ENCODE measurements at places on chromosomes 5 and 9. TPM values are rescaled to one million over a fixed set of nuclear protein-coding genes. Genes with fewer than 3 reads are reported as not detected.

- peaks cover 16% of the 10 kb centered on the region for H3K36me3 ChIP-seq
These were observed 63.2 kb downstream of the COL27A1 start for GRCh38 chr9:114218264-114219120.

DNA sequence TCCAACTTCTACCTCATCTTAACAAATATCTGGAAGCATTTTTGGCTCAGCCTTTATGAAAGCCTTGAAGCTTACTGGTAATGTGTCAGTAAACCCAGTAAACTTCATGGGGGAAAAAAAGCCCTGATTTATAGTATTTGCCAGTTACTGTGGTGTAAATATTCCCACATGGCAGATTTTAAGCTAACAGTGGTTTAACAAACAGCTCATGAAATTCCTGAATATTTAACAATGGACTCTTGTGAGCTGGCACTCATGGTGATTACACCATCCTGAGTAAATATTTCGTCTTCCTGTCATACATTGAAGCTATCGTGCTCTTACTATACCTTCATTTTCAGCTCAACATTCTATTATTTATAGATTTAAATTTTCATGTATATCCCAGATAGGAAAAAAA, 57.0 kb upstream of the ACOT12 start:
- no peaks in the 10 kb centered on the region for H3K27me3 ChIP-seq
- peaks cover 6% of the 10 kb centered on the region for H3K4me1 ChIP-seq
- no peak overlapping the region for H3K4me3 ChIP-seq
- H3K27ac ChIP-seq, result no peak overlapping the region
- peaks cover 27% of the 10 kb centered on the region for H3K36me3 ChIP-seq

DNA sequence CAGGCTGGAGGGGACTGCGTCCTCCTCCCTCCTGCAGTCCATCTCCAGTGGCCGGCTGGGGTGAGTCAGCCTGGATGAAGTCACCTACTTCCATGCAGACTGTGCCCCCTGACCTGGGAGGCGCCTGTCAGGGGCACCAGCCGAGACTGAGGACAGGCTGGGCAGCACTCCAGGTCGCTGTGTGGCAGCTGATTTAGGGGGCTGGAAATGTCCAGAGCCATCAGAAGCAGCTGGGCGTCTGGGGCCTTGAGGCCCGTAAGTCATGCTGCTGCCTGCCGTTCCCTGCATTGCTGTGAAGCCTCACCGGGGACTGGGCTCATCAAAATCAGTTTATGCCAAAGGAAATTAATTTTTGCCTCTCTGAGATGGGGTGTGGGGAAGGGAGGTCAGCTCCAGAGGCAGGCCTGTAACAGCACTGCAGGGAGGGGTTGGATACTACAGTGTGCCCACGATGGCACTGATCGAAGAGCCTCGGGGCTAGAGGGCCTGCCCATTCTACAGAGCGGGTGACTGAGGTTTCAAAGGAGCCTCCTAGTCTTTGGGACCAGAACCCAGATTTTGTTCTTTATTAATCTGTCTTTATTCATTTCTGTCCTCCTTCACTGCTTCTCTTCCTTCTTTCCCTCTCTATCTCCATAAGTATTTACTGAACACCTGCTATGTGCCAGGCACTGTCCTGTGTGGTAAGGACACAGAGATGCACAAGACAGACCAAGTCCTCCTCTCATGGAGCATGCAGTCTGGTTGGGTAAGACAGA, 70.4 kb upstream of the PSD2 start:
- peaks cover 6% of the 10 kb centered on the region for H3K36me3 ChIP-seq
- H3K4me3 ChIP-seq, result no peak overlapping the region
- peaks cover 22% of the 10 kb centered on the region for H3K4me1 ChIP-seq

- H3K27me3 ChIP-seq, result no peaks in the 10 kb centered on the region
- H3K4me1 ChIP-seq, result peaks cover 7% of the 10 kb centered on the region
- H3K4me3 ChIP-seq, result no peak overlapping the region
- H3K27ac ChIP-seq, result no peak overlapping the region
- H3K36me3 ChIP-seq, result no peaks in the 10 kb centered on the region
These were observed 14.7 kb upstream of the GARNL3 start for GRCh38 chr9:127249877-127250276.

GRCh38 chr5:120092649-120093048, 371.5 kb upstream of the PRR16 start:
- peaks cover 48% of the 10 kb centered on the region for H3K27me3 ChIP-seq
- H3K36me3 ChIP-seq, result no peaks in the 10 kb centered on the region
- H3K4me3 ChIP-seq, result no peak overlapping the region
- no peak for DNase-seq

DNA sequence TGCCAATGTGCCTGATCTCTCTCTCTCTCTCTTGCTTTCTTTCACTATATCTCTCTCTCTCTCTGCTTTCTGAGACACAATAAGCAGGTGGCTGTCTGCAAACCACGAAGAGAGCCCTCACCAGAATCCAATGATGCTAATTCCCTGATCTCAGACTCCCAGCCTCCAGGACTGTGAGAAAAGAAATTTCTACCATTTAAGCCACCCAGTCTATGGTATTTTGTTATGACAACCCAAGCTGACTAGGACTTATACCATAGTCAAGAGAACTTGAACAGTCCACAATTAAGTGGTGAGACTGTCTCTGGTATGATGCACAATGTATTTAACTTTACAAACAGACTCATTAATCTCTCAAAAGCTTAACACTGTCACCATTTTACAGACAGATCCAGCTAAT, 67.0 kb downstream of the NFIB start:
- H3K27ac ChIP-seq, result no peak overlapping the region
- peaks cover 38% of the 10 kb centered on the region for H3K4me1 ChIP-seq
- no peaks in the 10 kb centered on the region for H3K36me3 ChIP-seq

DNA sequence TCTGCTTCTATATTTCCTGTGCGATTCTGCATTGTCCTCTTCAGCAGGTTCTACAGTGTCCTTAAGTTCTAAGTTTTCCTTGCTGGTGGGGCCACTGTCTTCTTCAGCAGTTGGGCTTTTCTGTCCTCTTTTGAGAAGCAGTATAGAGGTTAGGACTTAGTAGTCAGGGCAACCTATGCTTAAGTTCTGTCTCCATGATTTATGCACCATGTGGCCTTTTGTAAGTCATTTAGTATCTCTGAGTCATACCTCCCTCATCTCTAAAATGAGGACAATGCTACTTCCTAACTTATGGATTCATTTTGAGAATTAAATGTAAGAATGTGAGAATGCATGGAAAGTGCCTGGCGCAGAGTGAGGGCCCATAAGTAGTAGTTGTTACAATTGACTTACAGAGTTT, 46.8 kb downstream of the GRIN3A start:
- no peaks in the 10 kb centered on the region for H3K36me3 ChIP-seq
- no peak overlapping the region for H3K27ac ChIP-seq
- H3K4me3 ChIP-seq, result no peak overlapping the region

- no peak for DNase-seq
- H3K36me3 ChIP-seq, result peaks cover 68% of the 10 kb centered on the region
- H3K4me3 ChIP-seq, result no peak overlapping the region
- peaks cover 63% of the 10 kb centered on the region for H3K4me1 ChIP-seq
These were observed 129.4 kb downstream of the FBN2 start for GRCh38 chr5:128408622-128409021.

- no peaks in the 10 kb centered on the region for H3K4me1 ChIP-seq
- no peak overlapping the region for H3K4me3 ChIP-seq
These were observed 642.3 kb downstream of the DMRTA1 start for GRCh38 chr9:23088932-23089364.

- no peaks in the 10 kb centered on the region for H3K36me3 ChIP-seq
- H3K4me1 ChIP-seq, result no peaks in the 10 kb centered on the region
- H3K4me3 ChIP-seq, result no peak overlapping the region
- no peaks in the 10 kb centered on the region for H3K27me3 ChIP-seq
- no peak overlapping the region for H3K27ac ChIP-seq
These were observed 21.5 kb downstream of the SNCAIP start for GRCh38 chr5:122333564-122333963.

DNA sequence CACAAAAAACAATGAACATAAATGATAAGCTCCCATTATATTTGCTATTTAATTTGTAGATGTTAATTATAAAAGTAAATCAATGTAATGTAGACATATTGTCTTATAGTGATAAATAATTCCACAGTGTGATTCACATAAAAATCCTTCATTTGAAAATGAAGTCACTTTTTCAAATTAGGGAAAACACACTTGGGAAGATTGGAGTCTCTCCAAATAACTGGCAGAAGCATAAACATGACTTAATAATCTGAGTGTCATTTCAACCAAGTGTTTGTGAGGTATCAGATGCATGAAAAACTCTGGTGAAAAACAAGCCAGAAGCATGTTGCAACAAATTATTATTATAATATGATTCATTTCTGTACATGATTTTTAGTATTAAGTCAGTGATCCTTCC, 102.2 kb downstream of the CETN3 start:
- no peaks in the 10 kb centered on the region for H3K36me3 ChIP-seq
- no peaks in the 10 kb centered on the region for H3K4me1 ChIP-seq
- no peak overlapping the region for H3K4me3 ChIP-seq
- DNase-seq, result no peak
- H3K27me3 ChIP-seq, result peaks cover 4% of the 10 kb centered on the region

DNA sequence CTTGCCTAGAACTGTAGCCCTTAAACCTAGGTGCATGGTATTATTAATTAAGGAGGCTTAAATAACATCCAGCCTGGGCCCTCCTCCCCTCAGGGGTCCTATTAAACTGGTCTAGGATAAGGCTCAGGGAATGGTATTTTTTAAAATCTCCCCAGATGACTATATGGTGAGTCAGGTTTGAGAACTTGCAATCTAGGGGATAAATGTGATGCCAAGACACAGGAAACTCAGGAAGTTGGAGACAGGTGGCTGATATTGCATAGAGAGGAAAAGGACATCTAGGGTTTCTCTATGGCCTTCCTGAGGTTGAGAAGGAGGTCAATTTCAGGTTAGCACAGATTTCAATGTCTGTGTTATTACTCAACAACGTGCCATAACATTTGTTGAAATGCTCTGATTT, 581.0 kb downstream of the TLE1 start:
- no peak overlapping the region for H3K4me3 ChIP-seq
- no peaks in the 10 kb centered on the region for H3K36me3 ChIP-seq
- no peak for DNase-seq
- H3K4me1 ChIP-seq, result peaks cover 4% of the 10 kb centered on the region
- H3K27ac ChIP-seq, result no peak overlapping the region

DNA sequence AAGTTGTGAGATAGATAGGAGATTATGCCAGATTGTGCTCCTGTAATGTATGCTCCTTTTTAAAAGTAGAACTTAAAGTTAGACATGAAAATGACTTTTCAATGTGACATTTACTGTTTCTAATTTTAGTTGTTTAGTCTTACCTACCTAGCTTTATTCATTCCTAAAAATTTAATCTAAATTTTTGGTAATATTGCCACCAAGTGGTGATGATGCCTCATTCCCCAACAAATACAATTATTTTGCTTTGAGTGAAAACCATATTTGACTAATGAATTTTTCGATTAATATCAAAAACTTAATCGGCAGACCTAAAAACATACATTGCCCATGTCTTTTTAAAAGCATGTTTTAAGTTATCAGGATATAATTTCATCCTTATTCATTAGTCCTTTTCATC, 25.6 kb downstream of the PPWD1 start:
- no peak for DNase-seq
- H3K27ac ChIP-seq, result no peak overlapping the region
- no peak overlapping the region for H3K4me3 ChIP-seq
- H3K27me3 ChIP-seq, result no peaks in the 10 kb centered on the region
- H3K36me3 ChIP-seq, result peaks cover 43% of the 10 kb centered on the region

DNA sequence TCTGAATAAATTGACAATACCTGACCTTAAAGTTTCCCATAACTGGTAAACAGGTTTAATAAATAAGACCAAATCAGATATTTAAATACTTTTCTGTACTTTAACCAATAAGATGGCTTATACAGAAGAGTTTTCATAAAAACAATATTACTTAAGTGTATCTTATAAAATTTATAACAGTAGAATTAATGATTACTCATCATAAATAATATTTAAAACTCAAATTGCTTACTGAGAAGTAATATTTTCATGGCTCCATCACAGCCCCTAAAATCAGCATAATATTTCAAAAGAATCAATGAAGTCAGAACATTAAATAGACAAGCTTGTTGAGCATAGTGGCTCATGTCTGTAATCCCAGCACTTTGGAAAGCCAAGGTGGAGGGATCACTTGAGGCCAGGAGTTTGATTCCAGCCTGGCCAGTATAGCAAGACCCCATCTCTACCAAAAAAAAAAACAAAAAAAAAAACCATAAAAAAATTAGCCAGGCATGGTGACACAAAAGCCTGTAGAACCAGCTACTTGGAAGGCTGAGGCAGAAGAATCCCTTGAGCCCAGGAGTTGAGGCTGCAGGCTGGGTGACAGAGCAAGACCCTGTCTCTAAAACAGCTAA, 23.5 kb downstream of the HOMER1 start:
- DNase-seq, result no peak
- H3K36me3 ChIP-seq, result no peaks in the 10 kb centered on the region
- H3K27ac ChIP-seq, result no peak overlapping the region
- H3K4me3 ChIP-seq, result no peak overlapping the region
- H3K27me3 ChIP-seq, result no peaks in the 10 kb centered on the region

- peak overlapping the region; percentile 54 for H3K27ac ChIP-seq
- no peaks in the 10 kb centered on the region for H3K27me3 ChIP-seq
- peaks cover 59% of the 10 kb centered on the region for H3K4me1 ChIP-seq
- DNase-seq, result no peak
- no peaks in the 10 kb centered on the region for H3K36me3 ChIP-seq
These were observed 29.7 kb downstream of the LARP1 start for GRCh38 chr5:154784856-154785255.

DNA sequence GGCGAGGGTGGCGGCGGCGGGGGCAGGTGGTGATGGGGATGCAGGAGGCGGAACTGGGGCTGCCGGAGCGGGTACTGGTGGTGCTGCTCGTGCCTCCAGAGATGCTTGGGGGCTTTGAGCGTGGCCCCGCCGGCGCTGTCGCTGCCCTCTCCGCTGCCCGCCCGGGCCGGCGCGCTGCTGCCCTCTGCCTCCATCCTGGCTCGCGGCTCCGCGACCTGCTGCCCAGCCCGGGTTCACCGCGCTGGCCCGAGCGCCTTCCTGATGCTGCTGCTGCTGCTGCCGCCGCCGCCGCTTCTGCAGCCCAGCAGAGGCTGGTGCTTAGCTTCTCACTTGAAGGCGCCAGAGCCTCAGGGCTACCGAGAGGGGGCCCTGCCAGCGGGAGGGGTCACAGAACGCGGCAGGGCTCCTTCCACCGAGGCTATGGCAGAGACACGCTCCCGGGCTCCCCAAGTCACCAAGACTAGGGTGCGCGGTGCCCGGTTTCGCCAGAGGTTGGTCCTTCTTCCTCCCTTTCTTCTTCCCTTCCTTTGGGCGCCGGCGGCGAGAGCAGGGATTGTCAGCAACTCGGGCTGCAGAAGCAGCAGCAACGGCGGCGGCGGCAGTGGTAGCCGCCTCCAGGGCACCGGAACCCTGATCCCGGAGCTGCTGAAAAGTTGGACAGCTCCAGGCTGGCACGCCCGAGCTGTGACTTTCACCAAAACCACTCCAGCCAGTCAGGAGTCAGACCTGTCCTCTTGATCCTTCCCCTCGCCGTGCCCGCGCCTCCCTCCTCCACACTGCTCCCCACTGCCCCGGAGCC, at the start of gene PDE4D:
Gene PDE4D (minus strand): TSS at position 298 of the 799 bp plus-strand sequence.
- peak within 1 kb of the TSS; percentile 27 for H3K27ac ChIP-seq
- peaks cover 9% of the 10 kb centered on the region for H3K4me1 ChIP-seq
- H3K4me3 ChIP-seq, result peak within 1 kb of the TSS; percentile 73
- H3K36me3 ChIP-seq, result no peaks in the 10 kb centered on the region
- H3K27me3 ChIP-seq, result peaks cover 64% of the 10 kb centered on the region
- peak; percentile 92 for DNase-seq

- no peak overlapping the region for H3K27ac ChIP-seq
- no peaks in the 10 kb centered on the region for H3K36me3 ChIP-seq
- H3K4me3 ChIP-seq, result no peak overlapping the region
- H3K27me3 ChIP-seq, result no peaks in the 10 kb centered on the region
- DNase-seq, result no peak
These were observed 53.6 kb upstream of the FST start for GRCh38 chr5:53426878-53427277.

The FAM81B gene
- not detected for total RNA-seq

The ADAMTS2 gene
- total RNA-seq, result 12.2 TPM

The DPH7 gene
- 39.5 TPM for total RNA-seq

The SMIM33 gene
- not detected for total RNA-seq

The PLAC8L1 gene
- total RNA-seq, result 1.4 TPM
